ENCODE measurements at places on chromosomes 5 and 9.

- DNase-seq = no peak
Observed at GRCh38 chr5:68475476-68475983, 260.0 kb downstream of the PIK3R1 start.

DNA sequence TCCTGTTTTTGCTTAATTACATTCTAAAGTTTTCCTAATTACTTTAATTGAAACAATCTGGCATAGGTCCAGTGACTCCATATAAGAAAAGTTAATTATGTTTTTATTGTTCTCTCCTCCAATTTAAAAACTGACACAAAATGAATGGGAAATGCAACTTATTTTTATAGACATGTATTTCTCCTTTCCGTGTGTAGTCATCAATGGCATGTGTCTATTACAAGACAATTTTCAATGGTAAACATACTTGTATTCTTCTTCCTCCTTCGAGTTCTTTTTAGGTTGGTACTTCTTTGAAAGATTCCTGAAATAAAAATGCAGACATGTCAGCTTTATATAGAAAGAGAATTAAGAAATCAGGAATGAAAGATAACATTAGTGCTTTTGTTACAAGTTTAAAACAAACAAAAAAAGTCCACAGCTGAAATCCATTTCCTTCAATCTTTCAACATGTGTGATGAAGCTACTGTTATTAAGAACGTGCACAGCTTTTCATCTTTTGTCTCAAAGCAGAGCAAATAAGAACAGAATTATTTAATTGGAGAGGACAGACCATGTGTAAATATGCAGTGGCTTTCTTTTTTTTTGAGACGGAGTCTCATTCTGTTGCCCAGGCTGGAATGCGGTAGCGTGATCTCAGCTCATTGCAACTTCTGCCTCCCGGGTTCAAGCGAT, 63.8 kb downstream of the FNBP1 start:
- peak; percentile 52 for DNase-seq

DNA sequence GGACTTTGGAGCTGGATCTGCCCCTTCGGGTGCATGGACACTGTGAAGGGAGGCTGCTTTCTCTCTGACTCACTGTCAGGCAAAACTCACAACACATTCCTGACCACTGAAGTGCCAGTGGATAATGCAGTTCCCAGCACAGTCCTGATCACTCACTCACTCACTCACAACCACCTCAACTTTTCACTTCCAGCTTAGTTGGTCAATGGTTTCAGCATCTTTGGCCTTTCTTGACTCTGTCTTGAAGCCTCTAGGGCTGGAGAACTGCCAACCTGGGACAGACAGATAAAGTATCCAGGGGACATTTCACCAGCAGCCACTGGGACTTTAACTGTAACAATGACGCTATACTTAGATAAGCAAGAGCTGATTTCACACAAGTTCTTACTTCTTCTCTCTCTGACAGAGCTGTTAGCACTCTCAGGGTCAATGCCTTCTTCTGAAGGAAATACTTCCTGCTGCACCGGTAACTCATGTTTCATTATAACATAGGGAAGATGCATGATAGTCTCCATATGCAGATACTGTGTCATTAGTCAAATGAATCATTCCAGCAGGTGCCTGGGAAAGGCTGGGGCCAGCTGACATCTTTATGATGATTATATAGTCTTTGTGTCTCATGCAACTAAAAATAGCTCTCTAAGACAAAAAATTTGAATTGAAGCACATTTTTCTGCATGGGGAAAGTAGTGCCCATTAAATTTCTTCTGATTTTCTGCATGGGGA, 499.0 kb downstream of the SEMA5A start:
- DNase-seq = no peak

DNA sequence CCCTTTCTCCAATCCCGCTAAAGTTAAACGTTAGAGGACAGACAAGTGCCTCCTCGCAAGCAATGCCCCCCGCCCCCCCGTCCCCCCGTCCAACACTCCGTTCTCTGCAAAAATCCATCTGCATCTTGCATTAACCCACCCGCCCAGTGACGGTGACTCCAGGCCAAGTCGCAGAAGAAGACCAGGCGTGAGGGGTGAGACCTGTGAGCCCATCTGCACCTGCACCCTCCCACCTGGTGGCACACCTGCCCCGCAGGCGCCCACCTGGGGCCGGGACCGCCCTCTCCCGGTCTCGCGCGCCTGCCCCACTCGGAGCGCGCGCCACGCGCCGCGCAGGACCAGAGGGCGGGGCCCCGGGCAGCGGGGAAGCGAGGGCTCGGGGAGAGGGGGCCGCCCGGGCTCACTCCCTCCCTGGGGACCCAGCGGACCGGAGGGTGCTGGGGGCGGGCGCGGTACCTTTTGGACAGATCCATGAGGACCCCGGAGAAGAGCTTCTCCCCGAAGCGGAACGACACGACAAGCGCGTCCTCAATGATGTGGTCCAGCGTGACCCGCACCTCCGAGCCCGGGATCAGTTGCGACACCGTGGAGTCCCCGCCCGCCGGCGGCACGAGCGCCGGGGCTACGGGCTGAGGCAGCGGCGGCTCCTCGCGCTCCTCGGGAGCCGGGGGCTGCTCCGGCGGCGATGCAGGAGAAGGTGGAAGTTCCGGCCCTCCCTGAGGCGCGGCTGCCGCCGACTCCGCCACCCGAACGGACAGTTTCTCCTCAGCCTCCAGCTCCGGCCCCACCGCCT, 705 bp downstream of the PWWP2A start:
- no peak for DNase-seq

GRCh38 chr9:106859957-106860720, 2.8 kb upstream of the ZNF462 start:
- no peak for DNase-seq

GRCh38 chr5:51991940-51992339, 608.7 kb downstream of the ISL1 start:
- DNase-seq = no peak

DNA sequence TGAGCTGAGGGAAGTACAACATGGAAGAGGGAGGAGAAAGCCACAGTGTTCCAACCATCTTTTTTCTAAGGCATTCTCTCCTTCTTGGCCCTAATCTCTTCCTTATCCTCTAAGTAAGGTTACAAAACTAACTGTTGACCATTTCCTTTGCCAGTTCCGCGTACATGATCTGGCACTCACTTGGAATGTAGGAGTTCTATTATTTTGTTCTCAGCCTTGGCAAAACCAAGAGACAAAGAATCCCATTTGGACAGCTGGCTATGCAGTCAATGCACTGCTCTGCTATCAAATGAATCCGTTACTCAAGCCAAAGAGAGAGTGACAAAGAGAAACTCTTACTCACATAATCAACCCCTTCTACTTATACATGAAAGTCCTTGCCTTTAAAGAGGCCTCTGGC, 410.3 kb downstream of the DTWD2 start:
- DNase-seq = no peak

- DNase-seq = no peak
Observed at GRCh38 chr9:126372716-126373115, 46.1 kb downstream of the MVB12B start.

DNA sequence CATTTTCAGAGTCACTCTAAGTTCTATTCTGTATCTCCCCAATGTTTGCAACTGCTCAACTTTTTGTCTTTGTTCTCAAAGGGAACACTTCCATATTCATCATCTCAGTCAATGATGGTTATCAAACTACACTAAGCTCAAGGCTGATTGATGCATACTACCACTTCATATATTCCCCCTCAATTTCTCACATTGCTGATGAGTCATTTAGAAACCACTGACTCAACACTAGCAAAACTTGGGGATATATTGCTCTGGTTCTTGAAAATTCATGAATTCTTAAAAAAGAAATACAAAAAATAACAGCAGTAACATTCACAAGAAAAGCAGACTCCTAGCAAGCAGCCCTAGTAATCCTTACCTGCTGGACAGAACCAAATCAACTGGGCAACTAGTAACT, 52.2 kb downstream of the ABHD17B start:
- DNase-seq = no peak

DNA sequence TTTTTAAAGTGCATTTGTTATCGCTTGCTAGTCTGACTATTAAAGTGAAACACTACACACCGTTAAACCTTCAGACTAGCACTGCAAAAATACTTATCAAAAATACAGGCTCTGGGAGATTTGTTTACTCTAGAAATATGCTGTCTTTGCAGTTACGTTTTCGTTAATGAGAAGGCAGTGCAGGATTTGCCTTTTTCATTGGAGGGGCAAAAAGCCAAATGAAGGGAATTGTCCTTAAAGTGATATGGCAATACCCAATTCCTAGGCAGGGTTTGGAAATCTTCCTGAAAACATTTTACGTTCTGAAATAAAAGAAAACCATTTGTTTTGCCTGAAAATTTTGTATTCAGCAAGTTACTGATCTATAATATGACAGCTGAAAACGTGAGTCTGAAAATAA, 1800.2 kb downstream of the MAT2B start:
- DNase-seq = no peak

- no peak for DNase-seq
Observed at GRCh38 chr9:94607423-94607691, 13.7 kb upstream of the FBP2 start.

GRCh38 chr5:66518753-66519152, 77.4 kb upstream of the MAST4 start:
- DNase-seq = no peak

DNA sequence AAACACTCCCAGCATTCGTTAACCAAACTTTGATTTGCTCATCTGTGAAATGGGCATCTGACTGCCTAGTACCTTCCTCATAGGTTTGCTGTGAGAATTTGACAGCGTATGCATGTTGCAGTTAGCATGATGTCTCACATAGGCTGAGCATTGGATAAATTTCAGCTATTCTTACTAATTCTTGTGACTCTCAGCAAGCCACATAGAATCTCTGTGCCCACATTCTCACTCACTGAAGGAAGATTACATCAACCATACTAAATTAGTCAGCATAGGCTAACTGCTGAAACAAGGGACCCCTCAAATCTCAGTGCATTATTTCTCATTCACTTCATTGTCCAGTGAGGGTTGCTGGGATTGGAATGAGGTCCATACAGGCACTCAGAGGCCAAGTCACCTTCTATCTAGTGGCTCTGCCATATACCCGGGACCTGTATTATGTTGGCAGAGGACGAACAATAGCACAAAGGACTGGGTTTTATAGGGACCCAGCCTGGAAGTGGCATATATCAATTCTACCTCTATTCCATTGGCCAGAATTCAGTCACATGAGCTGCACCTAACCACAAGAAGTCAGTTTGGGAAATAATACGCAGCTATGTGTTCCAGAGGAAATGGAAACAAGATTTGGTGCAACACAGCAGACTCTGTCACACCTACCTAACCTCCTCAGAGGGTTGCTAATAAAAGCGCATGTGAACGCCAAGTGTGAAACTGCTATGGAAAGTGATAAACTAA, 4.2 kb upstream of the PTGER4 start:
- no peak for DNase-seq

- DNase-seq = peak; percentile 70
Observed at GRCh38 chr9:14320271-14321181, 6.6 kb upstream of the NFIB start.

- DNase-seq = no peak
Observed at GRCh38 chr9:2486988-2487387, 134.6 kb upstream of the VLDLR start.

- no peak for DNase-seq
Observed at GRCh38 chr9:15720861-15721260, 168.0 kb downstream of the CCDC171 start.

DNA sequence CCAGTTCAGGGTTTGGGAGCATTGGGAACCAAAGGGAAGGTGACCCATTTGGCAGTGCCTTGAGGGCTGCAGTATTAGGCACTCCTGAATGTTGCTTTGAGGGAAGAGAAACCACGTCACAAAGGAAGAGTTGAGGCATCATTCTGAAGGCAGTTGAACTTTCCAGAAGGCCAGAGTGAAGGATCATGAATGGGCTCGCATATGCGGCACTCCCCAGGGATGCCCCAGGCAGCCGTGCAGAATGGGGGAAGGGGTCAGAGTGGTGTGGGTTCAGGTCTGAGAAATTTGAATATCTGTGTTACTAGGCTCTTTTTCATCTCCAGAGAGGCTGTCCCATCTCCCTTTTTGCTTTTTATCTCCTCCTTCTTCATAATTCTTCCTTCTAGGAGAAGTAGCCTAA, 60.6 kb upstream of the HMHB1 start:
- DNase-seq = no peak
